ENCODE measurements at places on chromosomes 7 and 10. TPM values are rescaled to one million over a fixed set of nuclear protein-coding genes. Genes with fewer than 3 reads are reported as not detected.

GRCh38 chr7:51324206-51324898, 7.7 kb upstream of the COBL start:
- DNase-seq, result no peak

DNA sequence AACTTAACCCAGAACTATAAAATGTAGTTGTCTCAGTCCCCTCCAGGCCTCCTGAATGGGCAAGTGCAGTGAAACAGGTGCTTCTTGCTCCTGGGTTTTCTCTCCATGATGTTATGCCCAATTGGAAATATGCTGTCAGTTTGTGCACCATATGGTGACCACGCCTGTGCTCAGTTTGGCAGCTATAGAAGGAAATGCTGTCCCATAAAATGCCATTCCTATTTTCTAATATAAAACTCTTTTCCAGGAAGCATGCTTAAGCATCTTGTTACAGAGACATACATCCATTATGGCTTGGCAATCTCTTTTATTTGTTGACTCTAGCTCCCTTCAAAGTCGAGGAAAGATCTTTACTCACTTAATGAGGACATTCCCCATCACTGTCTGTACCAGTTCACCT, 45.2 kb downstream of the FGFBP3 start:
- DNase-seq, result no peak

DNA sequence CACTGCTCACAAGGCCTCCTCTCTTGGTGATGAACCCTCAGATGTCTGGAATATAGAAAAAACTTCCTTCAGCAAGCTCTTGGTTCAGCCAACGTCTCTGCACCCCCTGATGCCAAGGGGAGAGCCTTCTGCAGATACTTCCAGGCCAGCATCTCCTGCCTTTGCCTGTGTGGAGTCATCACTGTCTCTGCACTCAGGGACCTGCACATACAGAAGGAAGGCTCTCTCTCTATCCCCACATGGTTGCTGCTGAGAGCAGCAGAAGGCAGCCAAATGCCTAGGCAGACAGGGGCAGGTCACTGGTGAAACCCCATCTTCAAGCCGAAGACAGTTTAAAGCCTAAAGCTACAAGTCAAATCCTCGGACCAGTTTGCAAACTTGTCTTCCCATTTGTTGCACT, 137.6 kb downstream of the WDR11 start:
- no peak for DNase-seq

DNA sequence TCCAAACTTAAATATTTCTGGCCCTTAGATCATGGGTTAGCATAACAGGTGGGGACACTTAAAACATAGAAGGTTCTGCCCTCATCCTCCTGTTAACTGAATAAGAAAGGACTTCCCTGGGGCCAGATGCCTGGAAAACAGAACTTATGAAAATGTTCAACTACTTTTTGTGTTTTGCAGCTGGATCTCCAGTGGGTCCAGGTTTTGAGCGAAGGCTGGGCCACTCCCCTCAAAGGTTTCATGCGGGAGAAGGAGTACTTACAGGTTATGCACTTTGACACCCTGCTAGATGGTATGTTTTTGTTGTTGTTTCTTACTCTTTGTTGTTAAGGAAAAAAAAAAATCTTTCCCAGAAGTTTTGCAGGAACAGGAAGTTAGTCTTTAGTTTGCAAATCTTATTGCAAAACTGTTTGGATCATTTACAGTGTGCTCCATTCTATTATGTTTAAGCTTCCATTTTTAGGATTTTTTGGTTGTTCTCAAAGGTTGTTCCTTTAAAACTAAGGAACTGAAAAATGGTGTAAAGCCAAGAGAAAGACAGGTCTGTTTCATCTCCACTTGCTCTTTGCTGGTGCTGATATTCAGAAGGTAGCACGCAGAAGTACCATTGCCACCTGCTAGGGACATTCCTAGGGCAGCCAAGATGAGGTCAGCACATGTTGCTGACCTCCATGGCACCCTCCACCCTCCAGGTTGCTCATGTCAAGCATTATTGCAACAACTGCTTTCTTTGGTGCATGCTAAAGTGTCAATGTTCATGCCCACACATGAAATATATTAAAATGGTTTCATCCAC, 56.1 kb downstream of the PAPSS2 start:
- no peak for DNase-seq

- no peak for DNase-seq
These were observed 84.1 kb downstream of the MALSU1 start for GRCh38 chr7:23383225-23383624.

Gene FAM200A
- total RNA-seq, result 2.3 TPM

DNA sequence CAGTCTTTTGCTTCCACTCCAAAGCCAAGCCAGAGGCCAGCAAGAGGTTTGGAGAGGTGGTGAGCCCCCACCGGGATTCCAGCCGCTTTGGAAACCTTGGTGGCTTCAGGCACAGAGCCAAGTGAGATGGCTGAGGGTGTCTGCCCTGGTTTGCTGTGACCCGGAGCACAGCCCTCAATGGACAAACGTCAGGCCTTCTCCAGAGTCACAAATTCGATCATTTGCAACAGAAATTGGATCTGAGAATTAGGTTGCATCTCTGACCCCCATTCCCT, 885 bp upstream of the NKX1-2 start:
- no peak for DNase-seq

Gene NPM3
- 8.5 TPM for total RNA-seq

Gene KAT6B
- total RNA-seq, result 133 TPM

DNA sequence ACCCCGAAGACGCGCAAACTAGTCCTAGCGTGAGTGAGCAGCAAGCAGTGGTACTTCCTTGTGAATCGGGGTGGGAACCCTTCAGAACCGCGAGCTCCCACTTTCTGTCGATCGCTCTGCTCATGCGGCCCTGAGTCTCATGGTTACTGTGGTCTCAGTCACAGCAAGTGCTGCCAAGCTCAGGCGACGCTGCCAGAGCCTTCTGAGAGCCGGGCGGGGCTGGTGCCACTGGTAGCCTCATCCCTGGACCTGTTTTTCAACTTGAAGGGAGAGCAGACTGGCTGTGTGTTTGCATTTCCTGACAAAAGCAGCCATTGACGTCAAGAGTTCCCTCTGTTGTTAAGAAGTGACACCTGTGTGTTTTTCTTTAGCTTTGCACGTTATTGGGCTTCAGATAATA, 32.9 kb upstream of the BHLHA15 start:
- no peak for DNase-seq

GRCh38 chr10:24451325-24451820, 242.4 kb downstream of the KIAA1217 start:
- DNase-seq, result peak; percentile 27

DNA sequence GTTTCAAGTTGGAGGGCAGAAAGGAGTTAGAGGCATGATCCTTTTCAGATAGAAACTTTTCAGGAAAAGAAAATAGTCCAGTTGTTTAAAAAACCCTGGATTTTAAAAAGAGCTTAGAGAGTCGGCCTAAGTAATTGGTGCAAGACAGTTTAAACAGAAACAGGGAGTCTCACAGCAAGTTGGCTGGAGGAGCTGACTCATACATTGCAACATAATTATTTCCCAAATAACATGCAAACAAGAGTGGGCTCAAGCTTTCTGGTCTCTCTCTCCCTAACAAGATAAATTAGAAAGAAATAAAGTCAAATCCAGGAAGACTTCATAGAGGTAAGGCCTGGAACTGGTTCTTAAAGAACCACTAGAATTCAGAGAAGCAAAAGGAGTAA, 100.3 kb upstream of the AGBL3 start:
- DNase-seq, result no peak

GRCh38 chr10:124606822-124607221, 137.4 kb downstream of the FAM53B start:
- DNase-seq, result no peak

DNA sequence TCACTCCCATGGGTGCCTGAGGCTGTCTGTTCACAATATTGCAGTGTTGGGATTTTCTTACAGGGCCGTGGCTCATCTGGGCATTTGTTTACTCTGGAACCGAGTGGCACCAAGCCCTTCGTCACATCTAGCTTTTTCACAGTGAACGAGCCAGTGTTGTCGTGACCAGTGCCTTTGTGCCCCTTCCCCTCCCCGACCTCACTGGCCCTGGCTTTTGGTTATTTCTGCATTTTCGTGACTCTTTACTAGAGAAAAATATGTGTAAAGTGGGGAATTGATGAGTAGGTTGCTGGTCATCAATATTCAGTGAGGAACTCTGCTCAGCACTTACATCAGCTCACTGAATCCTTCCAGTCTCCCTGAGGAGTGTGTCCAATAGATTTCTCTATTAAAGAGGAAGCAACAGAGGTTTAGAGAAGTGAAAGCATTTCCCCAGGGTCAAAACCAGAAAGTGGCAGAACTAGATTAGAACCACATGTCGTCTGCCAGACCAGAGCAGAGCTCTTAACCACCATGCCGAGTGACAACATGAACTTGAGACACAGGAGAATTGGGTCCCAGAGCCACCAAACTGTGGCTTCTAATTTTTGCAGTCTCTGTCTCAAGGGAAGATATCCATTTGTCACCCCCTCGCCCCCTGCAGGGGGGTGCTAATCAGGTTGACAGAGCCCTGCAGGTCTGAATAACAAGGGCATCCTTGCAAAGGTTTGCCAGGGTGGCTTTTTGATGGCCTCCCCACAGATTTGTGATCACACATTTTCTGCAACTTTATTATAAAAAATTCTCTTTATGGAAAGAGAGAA, 125.3 kb downstream of the CHN2 start:
- no peak for DNase-seq

Gene NRCAM
- total RNA-seq, result 0.27 TPM

DNA sequence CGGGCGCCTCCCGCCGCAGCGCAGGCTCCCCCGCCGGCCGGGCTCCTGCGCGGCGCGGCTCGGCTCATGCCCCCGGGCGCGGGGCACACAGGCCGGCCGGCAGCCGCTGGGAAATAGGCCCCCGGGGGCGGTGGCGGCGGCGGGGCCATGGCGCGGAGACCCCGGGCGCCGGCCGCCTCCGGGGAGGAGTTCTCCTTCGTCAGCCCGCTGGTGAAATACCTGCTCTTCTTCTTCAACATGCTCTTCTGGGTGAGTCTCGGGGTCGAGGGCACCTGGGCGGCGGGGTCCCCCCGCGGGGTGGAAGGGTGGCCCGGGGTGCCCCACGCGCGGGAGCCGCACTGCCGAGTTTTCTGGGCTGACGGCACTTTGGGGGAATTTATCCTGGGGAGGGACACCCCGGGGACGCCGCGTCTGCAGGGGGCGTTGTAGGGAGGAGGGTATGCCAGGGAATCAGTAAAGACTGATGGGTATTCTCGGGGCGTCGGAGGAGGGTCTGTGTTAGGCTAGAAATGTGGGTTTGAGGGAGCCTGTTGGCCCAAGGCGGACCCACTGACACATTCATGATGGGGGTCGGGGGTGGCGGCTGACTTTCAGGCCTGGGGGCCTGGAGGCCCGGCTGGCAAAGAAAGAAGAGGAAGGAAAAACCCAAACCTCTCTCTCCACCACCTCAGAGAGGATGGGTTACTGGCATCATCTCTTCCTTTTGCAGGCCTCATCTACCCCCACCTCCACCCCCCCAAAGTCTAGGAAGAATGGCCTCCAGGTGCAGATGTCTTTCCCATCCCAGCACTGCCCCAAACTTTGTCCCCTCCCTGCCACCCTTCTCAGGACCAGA, 544 bp downstream of the TSPAN33 start:
- peak; percentile 53 for DNase-seq

Gene GRM3
- total RNA-seq, result not detected

- DNase-seq, result peak; percentile 6
These were observed 15.1 kb upstream of the CUBN start for GRCh38 chr10:17144757-17145156.

DNA sequence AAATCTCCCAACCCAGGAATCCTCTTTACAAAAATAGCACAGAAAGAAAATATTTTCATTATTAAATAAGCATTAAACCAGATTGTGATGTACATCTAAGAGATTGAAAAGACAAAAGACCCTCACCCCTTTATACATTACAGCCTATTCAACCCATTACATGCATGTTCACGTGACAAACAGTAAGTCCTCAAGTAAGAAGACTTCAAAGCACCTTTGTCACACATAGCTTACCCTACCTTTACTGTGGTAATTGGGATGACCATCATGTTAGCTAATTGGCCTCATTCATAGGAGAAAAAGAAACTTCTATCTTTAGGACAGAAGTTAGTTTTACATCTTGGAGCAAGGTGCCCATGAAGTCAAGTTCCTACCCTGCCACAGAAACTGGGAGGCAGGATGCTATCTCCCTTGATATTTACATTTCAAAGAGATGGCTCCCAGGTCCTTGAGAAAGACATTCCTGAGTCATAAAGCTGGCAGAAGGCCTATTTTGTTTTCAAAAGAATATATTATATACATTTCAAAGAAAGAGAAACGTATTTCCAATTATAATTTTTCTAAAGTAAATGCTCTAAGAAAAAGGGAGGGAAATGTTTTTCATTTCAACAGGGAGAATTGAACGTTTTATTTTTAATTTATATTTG, 48.1 kb downstream of the GNAI1 start:
- no peak for DNase-seq

Gene PNLIPRP3
- total RNA-seq, result not detected

GRCh38 chr10:44394696-44395381, 9.9 kb upstream of the CXCL12 start:
- DNase-seq, result no peak

DNA sequence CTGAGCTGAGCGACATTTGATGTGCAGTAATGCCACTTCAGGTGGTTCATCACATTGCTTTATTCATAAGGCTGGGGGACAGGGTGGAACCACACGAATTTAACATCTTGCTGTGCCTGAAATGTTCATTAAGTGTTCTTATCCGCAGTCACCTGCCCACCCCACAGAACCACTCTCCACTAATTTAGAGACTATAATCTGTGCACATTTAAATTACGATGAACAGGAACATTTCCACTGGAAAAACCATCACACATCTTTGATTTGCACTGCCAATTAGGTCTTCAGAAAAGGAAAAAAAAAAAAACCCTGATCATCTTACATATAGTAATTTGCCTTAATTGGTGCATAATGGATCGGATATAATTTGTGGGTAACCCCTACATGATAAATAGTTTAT, 2.3 kb downstream of the CDCA7L start:
- no peak for DNase-seq

DNA sequence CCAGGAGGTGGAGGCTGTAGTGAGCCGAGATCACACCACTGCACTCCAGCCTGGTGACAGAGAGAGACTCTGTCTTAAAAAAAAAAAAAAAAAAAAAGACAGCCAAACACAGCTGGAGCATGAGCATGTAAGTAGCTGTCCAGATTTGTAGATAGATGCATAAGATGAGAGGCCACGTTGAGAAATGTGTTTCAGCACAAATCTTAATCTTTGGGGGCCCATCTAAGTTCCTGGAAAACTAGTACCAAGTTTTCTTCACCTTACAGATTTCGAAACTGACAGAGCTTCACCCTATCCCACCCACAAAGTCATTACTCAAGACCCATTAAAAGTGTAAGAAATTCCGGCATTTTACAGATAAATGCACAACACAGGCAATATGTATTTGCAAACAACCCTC, 208.2 kb downstream of the PARD3 start:
- DNase-seq, result no peak

Gene ANKRD30A
- not detected for total RNA-seq

All from natural killer cell (primary cell).